Stimulated activated effector memory CD8-positive, alpha-beta T cell treated with anti-CD3 and anti-CD28 coated beads, Interleukin-12 subunit alpha, Interleukin-12 subunit beta, amount 100 ng/mL, for 72 hours (primary cell): ENCODE measurements at places on chromosomes 7 and 10.

DNA sequence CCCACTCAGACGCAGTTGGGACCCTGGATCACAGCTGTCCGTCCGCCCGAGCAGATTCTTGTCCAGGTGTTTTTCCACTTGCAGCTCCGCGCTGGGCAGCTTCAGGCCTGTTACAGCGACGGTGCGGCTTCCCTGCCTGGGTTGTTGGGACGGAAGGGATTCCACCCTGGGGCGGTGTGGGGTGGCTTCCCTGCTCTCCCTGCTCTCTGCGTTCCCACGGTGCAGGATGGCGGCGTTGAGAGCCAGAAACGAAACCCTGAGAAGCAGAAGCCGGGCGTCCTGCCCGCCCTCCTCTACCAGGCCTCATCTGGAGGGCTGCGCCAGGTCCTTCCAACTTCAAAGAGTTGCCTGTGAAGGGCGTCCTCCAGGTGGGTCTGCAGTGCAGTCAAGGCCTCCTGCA, 194.4 kb downstream of the ADARB2 start:
- no peak for DNase-seq

- no peak for DNase-seq
These were observed 919.8 kb upstream of the C7orf33 start for GRCh38 chr7:147670759-147671158.

GRCh38 chr7:49848211-49848841, 74.9 kb downstream of the VWC2 start:
- DNase-seq = no peak

DNA sequence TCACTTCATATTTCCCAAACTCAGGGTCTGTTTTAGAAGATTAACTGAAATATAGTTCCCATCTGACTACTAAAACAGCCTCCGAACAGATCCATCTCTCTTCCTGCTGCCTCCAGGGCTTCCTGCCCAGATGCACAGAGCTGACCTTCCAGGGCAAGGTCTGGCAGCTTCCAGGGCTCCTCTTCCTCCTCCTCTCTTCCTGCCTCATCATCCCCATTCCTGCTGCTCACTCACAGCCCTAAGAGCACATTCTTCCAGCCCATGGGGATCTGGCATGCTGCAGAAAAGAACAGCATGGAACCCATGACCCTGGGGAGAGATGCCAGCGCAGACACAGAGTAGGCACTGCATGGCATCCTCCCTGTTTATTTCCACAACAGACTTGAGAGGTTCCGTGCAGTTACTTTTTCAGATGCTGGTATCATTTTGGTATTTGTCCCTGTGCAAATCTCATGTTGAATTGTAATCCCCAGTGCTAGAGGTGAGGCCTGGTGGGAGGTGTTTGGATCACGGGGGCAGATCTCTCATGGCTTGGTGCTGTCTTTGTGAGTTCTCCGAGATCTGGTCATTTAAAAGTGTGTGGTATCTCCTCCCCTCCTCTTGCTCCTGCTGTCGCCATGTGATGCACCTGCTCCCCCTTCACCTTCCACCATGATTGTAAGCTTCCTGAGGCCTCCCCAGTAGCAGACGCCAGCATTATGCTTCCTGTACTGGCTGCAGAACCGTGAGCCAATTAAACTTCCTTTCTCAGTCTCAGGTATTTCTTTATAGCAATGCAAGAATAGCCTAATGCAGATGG, 4.4 kb downstream of the PKD1L1 start:
- DNase-seq = no peak

GRCh38 chr7:142535123-142535779, 214.0 kb upstream of the PRSS1 start:
- peak; percentile 42 for DNase-seq

DNA sequence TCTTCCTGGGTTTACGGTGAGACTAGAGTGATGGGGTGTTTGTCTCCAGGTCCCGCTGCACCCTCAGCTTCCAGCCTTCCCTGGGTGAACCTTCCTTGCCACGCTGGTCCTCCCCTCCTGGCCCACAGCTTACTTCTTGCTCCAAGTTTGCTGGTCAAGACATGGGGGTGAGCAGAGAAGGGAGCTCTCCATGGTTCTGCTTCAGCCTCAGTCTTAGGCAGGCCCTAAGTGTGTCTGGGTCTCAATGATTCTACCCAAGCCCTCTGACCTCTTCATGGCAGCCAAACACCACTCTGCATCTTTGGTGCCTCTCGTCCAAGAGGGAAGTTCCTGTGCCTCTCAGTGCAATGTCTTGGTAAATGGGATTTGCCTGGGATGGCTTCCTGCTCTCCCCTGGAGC, 356.5 kb upstream of the KLF6 start:
- DNase-seq = no peak

DNA sequence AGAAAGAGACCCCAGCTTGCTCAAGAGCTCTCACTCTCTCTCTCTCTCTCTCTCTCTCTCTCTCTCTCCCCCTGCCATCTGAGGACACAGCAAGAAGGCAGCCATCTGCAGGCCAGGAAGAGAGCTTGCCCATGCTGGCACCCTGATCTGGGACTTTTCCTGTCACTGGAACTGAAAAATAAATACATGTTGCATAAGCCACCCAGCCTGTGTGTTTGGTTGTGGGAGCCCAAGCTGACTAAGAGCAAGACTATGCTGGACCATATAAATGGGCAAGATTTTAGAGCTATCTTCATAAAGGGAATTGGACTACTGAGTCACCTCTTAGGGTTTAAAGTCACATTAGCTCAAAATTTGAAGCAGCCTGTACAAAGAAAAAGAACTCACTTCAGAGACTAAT, 98.6 kb downstream of the SLC16A9 start:
- no peak for DNase-seq

DNA sequence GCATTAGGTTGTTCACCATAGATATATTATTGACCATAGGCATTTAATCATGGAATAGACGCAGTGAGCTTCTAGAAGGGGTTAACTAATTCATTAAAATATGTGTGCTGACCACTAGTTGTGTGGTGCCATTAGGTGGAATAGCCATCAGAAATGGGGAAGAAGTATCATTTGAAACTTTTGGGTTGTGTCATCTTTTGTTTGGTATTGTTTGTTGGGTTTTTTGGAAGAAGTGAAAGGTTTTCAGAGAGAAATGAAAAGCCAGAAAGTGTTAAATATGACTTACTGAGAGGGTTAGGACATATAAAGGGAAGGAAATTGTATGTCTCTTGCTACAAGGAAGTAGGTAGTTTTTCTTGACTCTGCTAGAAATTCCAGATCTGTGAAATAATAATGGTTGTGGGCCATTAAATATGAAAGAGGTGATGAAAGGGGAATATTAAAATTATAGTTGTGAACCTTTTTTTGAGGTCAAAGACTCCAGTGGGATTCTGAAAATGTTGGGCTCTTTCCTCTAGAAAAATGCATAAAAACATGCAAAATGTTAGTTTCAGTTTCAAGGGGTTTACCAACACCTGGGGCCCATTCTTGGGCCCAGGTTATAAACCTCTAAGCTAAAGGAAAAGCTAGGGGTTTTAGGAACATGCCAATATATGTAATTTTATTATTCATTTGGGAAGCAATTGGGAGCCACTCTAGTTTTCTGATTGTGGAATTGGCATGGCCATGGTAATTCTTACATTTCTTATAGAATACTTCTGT, 348.5 kb downstream of the BBS9 start:
- DNase-seq = no peak

- DNase-seq = no peak
These were observed 5.7 kb downstream of the HOXA5 start for GRCh38 chr7:27137640-27138315.

- no peak for DNase-seq
These were observed 32.4 kb upstream of the TOMM7 start for GRCh38 chr7:22855049-22855392.

DNA sequence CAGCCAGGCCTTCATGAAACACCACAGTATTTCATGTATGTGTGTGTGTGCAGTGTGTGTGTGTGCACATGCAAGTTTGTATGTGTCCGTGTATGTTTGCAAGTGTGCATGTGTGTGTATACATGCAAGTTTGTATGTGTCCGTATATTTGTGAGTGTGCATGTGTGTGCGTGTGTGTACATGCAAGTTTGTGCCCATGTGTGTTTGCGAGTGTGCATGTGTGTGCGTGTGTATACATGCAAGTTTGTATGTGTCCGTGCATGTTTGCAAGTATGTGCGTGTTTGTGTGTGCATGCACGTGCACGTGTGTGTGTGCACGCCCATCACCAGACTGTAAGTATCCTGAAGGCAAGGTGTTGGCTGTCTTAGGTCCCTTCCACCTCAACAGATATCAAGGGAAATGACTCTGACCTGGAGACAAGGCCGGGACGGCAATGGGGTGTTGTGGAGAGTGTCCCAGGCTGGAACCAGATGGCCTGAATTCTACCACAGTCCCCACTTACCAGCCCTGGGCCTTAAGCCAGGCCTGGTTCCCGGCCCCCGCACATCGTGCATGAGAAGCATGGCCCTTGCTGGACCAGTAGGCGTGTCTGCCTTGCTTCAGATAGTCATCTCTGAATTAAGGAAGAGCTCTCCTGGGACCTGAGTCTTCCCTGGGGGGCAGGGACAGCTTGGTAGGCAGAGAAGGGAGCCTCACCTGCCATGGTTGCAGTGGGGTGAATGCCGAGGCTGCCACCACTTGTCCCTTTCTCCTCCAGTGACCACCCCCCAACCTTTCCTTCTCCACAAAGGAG, 140.0 kb downstream of the GRK5 start:
- no peak for DNase-seq
